PC-3 (cell line): ENCODE measurements at places on chromosomes 1 and 21.
A peak's percentile ranks its signal among the peaks of the same experiment; 100 is the strongest.

- DNase-seq = no peak
These were observed 102.3 kb upstream of the NEK7 start for GRCh38 chr1:198054510-198054909.

DNA sequence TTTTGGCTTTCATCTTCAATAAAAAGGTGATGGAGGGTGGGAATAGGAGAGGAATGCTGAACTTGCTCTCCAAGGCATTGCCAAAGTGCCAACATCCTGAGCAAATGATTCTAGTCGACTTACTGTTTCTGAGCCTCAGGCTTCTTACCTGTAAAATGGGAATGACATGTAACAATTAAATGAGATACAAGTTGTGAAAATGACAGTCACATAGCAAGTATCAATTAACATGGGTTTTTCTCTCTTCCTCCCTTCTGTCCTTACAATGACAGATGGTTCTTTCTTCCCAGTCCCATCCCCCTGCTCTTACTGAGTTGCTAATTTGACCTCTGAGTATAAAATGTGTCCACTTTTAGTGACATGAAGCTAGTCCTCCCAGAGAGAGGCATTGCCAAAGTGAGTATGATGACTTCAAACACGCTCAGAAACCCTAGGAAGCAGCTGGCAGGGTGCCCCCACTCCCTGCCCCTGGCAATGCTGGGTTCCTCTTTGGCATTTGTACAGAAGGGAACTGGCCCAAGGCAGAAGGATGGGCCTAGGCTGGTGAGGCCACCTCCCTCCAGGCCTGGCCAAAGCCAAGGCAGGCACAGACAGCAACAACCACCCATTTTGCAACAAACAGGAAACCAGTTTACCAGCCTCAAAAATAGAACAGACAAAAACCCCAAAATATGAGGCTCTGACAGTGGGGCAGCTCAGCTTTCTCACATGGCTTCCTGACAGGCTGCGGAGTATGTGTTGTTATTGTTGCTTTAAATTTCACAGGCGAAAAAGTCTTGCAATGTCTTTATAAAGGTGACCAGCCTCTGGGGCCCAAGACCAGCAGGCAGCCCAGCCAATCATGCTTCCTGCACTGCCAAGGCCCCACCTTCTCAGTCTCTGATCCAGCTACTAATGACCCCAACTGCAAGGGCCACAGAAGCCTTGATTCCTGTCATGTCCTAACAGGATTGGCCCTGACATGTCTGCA is 115.9 kb downstream of the HIVEP3 start:
- DNase-seq = peak; percentile 31

DNA sequence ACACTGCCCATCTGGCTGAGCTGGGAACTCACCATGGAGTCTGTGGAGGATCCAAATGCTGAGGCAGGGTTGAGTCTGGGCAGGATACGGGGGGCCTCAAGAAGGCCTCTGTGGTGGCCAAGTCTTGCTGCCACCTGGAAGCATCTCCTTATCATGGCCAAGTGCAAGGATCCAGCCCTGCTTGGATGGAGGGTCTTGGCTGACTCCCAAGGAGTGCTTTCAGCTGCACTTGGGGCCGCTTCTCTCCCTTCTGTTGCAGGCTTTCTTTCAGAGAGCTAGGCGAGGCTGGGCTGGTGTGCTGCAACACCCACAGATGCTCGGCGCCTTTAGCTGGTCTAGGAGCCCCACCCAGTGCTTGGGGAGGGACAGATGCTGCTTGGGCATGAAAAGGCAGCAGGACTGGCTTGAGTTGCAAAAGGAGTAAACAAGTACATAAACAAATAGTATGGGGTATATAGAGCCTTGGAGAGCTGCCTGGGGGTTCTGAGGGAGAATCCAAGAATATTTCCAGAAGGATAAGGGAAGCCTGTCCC is at the start of gene THEM5:
Gene THEM5 (minus strand): TSS at position 302 of the 533 bp plus-strand sequence. CDS start 147 bp downstream, at position 155.
- no peak for DNase-seq

GRCh38 chr1:99538618-99538956 is 107.3 kb upstream of the PALMD start:
- no peak for DNase-seq

DNA sequence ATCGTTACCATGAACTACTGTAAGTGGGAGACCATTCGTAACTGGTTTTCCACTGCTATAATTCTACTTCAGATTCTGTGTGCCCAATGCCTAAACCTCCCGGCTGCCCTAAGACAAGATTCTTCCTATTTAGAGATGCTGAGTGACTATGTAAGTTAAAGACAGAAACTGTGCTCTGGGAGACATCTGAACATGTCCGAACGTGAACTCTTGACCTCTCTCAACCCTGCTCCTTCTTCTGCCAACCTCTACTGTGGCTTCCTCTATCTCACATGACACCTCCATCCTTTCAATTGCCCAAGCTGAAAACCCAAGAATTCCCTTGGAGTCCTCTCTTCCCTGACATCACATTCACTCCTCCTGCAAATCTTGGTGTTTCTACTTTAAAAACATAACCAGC is 182.9 kb downstream of the AKT3 start:
- no peak for DNase-seq

DNA sequence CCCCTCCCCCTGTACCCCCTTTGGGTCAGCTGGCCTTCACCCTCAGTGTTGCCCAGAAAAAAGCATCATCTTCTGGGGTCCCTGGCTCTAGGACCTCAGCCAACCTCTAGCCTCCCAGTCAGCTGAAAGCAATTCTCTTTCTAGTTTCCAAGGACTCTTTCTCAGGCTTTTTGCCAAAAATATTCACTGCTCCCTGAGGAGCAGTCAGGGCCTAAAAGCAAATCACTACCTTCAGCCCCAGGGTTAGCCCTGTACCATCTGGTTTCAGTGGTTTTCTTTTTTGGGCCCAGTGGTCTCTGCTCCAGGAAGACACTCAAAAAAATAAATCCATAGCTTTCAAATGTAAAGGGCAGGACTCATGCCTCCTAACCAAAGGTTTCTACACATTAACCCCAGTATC is 3.1 kb upstream of the LMOD1 start:
- DNase-seq = no peak

DNA sequence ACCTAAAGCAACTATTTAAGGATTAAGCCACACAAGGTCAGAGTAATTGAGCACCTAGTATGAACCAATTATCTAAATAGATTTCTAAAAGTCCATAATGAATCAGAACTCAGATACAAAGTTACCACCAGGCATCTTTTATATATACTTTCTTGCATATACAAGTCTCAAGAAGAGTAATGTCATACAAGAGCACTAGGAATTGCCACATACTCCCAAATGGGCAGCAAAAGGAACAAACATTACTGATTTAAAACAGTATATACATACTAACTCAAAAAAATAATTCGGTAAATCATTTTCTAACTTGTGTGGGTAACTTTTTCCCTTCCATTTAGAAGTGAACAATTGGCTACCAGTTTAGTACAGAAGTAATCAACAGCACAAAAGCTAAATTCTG is 22.1 kb downstream of the SERBP1 start:
- no peak for DNase-seq

DNA sequence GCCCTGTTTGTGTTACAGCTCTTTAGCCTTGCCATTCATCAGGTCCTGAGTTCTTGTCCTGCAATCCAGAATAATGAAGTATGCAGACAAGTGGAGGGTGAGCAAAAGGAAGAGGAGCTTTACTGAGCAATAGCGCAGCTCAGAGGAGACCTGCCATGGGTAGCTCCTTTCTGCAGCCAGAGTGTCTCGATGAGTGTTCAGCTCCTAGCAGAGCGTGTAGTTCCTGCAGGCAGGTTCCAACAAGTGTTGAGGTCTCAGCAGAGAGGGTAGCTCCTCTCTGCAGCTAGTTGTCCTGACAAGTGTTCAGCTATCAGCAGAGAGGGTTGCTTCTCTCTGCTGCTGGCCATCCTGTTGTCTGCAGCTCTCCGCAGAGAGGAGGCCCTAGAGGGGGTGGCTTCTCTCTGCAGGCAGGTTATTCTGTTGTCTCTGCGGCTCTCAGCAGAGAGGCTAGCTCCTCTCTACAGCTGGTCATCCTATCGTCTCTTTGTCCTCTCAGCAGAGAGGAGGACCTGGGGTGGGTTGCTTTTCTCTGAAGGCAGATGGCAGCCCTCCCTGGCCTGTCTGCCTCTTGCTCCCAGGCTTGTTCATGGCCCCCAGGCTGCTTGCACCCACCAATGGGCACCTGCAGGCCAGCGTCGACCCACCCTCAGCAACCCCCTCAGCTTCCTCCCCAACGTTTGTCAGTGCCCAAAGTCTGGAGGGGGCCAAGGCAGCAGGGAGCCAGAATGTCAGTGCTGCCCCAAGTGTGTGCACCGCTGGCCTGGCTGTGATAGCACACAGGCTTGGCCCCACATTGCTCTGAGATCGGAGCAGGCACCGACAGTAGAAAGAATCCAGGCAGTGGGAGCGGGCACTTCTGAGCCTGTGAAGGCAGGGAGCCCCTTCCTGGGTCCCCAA is 112.5 kb upstream of the RUNX3 start:
- no peak for DNase-seq

GRCh38 chr1:15132965-15133364 is 20.6 kb upstream of the TMEM51 start:
- no peak for DNase-seq

- no peak for DNase-seq
These were observed 6.0 kb downstream of the LDLRAD1 start for GRCh38 chr1:54012008-54012325.

GRCh38 chr1:241253471-241253870 is 103.5 kb downstream of the RGS7 start:
- DNase-seq = peak; percentile 61

DNA sequence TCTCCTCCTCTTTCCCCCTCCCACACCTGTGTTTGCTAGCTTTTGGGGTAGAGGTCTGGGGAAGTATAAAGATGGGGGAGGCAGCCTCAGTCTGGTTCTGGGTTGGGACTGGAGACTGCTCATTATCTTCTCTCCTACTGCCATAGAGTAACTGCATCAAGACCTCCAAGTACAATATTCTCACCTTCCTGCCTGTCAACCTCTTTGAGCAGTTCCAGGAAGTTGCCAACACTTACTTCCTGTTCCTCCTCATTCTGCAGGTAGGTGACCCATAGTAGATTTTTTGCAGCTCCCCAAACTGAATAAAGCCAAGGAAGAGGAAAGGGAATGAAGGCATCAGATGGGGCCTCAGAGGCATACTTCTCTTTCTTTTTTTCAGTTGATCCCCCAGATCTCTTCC is 5.3 kb downstream of the ATP8B2 start:
- no peak for DNase-seq

GRCh38 chr21:37770461-37770860 is 145.8 kb downstream of the KCNJ6 start:
- DNase-seq = no peak

- no peak for DNase-seq
These were observed 22.7 kb upstream of the DNAJC28 start for GRCh38 chr21:33514229-33514628.

- no peak for DNase-seq
These were observed 24.4 kb upstream of the PIGC start for GRCh38 chr1:172468296-172468695.

DNA sequence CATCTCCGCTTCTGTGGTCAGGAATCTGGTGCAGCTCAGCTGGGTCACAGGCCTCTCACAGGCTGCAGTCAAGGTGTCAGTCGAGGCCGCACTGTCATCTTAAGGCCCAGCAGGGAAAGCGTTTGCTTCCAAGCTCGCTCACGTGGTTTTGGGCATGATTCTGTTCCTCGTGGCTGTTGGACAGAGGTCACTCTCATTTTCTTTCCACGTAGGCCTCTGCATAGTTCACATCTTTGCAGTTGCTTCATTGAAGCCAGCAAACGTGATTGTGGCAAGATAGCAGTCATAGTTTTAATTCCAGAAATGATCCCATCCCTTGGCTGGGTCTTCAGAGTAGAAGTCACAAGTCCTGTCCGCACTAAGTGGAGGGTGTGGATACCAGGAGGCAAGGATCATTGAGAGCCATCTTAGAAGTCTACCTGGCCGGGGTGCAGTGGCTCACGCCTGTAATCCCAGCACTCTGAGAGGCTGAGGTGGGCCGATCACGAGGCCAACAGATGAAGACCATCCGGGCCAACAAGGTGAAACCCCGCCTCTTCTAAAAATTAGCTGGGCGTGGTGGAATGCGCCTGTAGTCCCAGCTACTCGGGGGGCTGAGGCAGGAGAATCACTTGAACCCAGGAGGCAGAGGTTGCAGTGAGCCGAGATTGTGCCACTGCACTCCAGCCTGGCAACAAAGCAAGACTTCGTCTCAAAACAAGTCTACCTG is 24.5 kb downstream of the NECAP2 start:
- DNase-seq = no peak

DNA sequence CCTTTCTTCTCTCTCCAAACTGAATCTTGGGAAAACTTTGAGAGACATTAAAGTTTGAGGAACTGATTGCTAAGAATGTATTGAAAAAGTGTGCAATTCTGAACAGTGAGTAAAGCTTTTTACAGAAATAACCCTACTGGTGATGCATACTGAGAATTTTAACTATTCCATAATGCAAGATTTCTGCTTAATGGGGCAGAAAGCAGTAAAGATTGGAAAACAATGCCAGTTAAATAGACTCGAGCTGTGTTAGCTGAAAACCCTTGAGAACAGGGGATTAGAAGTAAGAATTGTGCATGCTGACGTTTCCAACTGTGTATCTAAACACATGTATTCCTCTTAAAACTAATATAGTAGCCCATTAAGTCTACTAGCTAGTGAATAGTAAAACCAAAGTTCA is 1500.2 kb upstream of the PRMT6 start:
- DNase-seq = no peak

DNA sequence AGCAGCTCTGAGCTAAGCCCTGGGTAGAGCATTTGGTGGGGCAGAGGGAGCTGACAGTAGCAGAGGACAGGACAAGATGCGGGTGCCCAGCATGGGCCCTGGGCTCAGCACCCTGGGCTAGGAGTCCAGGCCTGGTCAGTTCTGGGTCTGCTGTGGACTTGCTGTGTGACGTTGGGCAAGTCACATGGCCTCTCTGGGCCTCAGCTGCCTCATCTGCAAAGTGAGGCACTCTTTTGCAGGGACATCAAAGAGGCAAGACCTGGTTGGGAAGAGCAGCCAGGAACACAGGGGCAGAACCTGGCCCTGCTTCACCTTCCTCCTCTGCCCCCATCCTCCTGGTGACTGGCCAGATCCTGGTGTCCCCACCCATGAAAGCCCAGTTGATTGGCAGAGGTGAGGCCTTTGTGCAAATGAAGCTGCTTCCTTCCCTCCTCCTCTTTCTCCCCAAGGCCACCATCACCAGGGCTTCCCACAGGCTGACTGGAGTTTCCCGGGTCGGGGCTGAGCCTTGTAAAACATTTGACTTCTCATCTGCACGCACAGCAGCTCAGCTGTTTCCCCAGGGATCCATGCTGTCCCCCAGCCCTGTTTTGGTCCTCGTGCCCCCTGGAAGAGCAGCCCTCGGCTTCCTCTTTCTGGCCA is 350.5 kb downstream of the MATN1 start:
- DNase-seq = no peak

GRCh38 chr1:172976222-172977041 is 74.3 kb downstream of the TNFSF18 start:
- DNase-seq = peak; percentile 100

- no peak for DNase-seq
These were observed 33.3 kb upstream of the PPM1J start for GRCh38 chr1:112748396-112748795.
